ENCODE measurements at places on chromosomes 16 and 17.
A peak's percentile ranks its signal among the peaks of the same experiment; 100 is the strongest.

DNA sequence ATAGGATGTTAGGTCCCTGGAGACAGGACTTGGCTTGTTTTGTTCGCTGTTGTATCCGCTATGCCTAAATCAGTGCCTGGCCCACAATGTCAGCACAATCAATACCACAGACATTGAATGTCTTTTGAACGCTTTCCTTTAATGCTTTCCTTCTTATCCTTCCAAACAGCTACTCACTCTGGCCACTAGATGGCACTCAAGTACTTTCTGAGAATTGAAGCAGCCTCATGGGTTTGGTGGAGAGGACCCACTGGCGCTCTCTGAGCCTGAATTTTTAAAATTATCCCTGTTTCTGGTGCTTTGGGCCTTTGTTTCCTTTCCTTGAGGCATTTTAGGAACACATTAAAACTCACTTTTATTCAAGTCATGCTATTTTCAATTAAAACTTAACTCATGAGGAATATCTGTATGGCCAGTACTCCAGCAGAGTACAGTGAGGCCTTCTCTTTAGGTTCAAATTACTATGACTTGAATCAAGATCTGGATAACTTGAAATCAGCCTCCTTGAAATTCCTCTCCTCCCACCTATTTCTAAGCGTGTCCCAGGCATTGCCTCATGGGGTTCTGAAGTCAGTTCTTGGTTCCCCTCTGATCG lies 3.2 kb upstream of the NLRP1 start:
- DNase-seq = peak; percentile 14

- DNase-seq = no peak
Measured at GRCh38 chr17:64500487-64500859, 3.6 kb upstream of the POLG2 start.

- DNase-seq = no peak
Measured at GRCh38 chr17:81534157-81535006, 6.2 kb downstream of the FSCN2 start.

DNA sequence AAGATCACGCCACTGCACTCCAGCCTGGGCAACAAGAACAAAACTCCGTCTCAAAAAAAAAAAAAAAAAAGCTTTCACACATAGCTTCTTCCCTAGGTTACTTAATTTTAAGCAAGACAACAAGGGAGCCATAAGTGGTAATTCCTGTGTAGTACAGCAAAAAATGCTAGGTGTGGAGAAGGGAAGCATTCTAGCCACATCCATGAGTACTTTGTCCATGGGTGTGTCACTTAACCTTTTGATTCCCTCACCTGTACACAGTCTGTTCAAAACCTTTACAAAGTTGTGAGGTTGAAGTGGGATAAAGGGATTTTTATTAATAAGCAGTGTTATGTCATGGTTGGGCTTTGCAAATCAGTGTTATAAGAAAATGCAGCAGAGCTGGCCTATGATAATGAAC lies 4.5 kb downstream of the NME2 start:
- no peak for DNase-seq

GRCh38 chr17:75549246-75550138 lies 24.0 kb downstream of the LLGL2 start:
- no peak for DNase-seq

- DNase-seq = no peak
Measured at GRCh38 chr16:23131436-23131835, 17.8 kb downstream of the USP31 start.

GRCh38 chr16:16038950-16039349 lies 89.5 kb downstream of the ABCC1 start:
- no peak for DNase-seq

- peak; percentile 14 for DNase-seq
Measured at GRCh38 chr17:80605326-80606066, 60.9 kb downstream of the RPTOR start.

DNA sequence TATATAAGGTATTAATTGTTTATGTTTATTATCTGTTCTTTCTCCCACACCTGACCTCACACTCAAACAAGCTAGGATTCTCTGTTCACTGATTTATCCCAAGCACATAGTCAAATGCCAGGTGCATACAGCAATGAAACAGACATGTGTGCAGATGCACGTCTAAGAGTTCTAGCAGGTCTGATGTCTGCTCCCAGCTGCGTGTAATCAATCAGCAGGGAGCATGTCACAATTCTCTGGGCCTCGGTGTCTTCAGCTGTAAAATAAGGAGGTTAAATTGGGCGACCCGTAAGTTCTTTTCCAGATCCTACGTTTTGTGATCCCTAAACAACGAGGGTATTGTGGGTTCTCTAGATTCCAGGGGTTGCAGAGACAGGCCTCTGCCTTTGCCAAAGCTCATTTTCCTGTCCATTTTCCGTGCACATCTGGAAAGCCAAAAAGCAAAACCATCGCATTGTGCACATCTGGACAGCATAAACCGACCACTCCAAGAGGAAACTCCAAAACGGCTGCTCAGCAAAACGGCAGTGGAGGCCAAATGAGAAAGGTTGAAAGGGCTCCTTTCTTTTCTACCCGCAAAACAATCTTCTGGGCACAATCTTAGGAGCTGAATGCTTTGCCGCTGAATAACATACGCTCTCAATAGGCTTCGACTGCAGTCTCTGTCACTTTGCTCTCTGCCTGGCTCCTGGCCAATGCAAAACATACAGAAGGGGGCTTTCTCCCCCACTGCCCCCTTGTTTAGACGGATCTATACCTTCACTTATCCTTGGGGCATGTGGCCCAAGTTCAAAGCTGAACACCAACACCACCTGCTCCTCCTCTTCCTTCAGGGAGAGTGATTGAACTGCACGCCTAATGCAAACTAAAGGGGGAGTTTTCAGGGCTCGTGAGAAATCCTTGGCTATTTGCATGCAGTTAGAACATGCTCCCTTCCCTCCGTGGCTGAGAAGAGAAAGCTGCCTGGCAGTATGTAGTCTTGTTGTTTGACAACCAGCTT lies 426.3 kb downstream of the SLC39A11 start:
- no peak for DNase-seq

GRCh38 chr16:10663146-10663545 lies 31.6 kb downstream of the TEKT5 start:
- no peak for DNase-seq

DNA sequence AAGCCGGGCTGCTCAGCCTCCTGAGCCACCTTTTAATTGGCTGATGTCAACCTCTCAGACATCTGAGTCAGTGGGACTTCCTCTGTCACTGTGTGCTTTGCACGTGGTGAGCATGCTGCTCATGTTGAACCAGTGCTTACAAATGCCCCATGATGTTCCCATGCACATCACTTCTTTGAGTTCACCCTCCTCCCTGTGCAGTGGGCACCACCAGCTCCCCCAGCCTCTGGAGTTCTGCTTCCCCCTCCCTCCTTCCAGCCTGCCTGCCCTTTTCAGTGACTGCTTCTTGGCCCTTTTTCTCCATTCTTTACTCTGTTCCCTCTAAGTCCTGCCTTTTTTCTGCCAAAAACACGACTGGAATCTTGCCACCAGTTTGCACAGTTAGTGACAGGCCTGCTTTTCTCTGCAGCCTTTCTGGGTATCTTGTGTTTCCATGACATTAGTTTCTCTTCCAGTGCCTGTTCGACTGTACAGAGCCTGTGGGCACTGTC lies 41.6 kb downstream of the USP10 start:
- no peak for DNase-seq

- no peak for DNase-seq
Measured at GRCh38 chr17:80513892-80514291, 30.7 kb upstream of the RPTOR start.

DNA sequence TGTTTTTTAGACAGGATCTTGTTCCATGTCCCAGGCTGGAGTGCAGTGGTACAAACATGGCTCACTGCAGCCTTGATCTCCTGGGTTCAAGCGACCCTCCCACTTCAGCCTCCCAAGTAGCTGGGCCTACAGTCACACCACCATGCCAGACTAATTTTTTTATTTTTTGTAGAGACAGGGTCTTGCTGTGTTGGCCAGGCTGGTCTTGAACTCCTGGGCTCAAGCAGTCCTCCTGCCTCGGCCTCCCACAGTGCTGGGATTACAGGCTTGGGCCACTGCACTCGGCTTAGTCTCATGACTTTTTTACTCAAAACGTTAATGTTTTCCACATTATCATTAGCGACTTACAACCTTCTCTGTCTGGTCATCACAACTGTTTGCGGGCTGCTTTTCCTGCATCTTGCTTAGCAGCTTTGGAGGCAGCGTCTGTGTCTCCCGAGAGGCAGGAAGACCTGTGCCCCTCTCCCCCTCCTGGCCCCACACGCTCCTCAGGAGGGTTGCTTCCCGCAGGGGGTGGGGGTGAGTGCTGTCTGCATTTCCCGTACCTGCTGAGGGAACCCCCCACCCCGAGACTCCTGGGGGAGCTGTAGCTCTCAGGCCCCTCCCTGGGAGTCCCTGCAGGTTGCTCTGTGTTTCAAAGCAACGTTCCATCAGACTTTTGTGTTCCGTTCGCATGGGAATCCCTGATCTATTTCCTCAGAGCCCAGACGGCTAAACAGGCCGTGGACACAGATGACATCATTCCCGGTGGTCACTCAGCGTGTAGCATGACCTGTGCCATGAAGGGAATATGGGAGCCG lies 52.6 kb downstream of the PGS1 start:
- no peak for DNase-seq

DNA sequence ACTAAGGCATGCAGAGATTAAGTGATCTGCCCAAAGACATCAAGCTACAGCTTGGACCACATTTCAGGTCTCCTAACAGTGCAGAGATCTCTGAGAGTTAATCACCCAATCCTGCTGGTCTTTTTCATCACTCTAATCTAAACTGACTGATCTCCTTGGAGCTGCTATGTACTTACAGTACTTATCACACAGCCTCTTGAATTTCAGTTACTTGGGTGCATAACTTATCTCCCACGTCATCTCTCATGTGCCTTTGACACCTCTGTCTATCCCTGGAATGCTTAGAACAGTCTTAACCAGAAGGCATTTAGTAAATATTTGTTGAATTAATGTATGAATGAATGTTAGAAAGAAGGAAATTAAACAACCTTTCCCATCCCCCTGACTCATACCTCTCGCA lies 139.0 kb downstream of the SNX11 start:
- no peak for DNase-seq

- DNase-seq = no peak
Measured at GRCh38 chr17:45851464-45851863, 6.8 kb downstream of the SPPL2C start.

GRCh38 chr17:45813048-45813725 lies 29.1 kb downstream of the CRHR1 start:
- no peak for DNase-seq

GRCh38 chr17:34313164-34313563 lies 6.1 kb upstream of the CCL8 start:
- DNase-seq = no peak

GRCh38 chr17:34475296-34475695 lies 104.1 kb upstream of the TMEM132E start:
- DNase-seq = no peak

DNA sequence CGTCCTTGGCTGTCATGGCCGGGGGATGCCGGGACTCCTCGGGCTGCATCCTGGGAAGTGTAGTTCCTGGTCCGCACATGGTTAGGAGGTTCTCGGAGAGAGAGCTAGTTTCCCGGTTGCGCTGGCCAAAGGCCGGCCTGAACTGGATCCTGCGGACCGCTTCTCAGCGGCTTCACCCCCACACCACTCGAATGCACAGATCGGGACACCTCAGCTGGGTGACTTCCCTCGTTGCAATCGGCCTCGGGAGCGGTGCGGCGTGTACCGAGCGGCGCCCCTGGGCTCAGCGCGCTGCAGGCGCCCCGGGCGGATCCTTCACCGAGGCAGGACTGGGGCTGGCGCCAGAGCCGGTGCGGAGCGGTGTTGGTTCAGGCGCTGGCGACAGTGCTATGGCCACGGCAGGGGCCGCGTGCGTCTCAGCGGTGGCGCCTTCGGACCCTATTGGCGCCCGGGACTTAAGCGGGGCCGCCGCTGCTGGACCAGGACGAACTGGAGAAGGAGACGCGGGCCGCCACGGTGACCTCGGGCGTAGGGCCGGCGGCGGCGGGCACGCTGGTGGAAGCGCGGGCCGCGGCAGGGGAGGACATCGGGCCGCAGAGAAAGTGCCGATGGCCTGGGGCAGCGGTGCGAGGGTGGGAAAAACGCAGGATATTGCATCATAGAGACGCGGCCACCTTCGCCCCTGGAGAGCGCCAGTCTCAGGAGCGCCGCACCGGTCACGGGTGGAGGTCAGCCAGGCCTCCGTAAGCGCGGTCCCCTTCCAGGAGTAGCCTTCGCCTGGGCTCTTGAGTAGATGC lies 11.4 kb downstream of the ZNF629 start:
- no peak for DNase-seq

DNA sequence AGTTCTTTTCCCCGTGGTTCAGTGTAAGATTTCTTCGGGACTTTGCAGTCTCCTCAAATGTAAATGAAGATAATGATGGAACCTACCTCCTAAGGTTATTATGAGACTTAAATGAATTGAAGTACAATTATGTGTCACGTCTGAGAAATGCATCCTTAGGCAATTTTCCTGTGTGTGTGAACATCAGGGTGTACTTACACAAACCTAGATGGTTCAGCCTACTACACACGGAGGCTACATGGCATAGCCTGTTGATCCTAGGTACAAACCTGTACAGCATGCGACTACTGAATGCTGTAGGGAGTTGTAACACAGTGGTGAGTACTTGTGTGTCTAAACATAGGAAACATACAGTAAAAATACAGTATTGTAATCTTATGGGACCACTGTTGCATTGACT lies 1.1 kb upstream of the FAM20A start:
- DNase-seq = no peak

- DNase-seq = no peak
Measured at GRCh38 chr17:29048440-29049368, 5.8 kb downstream of the PIPOX start.

GRCh38 chr17:73956595-73957465 lies 246.6 kb upstream of the RPL38 start:
- peak; percentile 13 for DNase-seq

DNA sequence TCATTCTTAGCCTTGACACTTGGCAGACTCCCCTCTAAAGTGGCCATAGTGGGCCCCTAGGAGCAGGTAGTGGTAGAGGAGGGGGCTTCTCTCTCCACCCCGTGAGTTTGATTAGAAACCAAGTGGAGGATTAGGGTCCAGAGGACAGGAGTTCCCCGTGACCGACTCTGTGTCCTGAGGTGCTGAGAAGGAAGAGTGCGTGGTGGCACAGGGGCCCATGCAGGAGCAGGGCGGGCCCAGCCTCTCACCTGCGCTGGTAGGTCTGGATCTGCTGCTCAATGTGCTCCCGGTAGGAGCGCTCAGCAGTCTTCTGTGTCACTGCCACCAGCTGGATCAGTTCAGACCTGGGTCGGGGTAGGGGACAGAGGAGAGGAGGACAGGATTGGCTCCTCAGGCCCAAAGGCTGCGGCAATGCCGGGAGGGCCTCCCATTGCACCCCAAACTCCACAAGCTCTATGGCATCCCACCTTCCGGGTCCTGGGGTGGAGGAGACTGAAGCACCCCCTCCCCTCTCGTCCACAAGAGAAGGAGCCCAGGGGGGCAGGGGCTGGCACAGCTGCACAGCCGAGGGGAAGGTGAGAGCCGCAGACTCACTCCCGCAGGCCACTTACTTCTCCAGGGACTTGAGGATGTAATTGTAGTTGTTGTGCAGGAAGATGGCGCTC lies 6.2 kb downstream of the ZACN start:
- no peak for DNase-seq

Data from stimulated activated CD8-positive, alpha-beta memory T cell treated with anti-CD3 and anti-CD28 coated beads, Interleukin-2, amount 100 ng/mL, for 1 hour (primary cell).